ENCODE measurements at places on chromosomes 11 and 22.

DNA sequence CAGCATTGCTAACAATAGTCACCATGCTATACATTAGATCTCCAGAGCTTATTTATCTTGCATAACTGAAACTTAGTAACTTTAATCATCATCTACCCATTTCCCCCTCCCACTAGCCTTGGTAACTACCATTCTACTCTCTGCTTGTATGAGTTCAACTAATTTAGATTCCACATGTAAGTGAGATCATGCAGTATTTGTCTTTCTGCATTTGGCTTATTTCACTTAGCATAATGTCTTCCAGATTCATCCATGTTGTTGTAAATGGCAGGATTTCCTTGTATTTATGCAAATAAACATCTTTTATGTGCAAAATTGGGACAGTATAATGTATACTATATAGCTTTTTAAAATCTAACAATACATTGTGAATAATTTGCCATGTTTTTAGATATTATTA is 66.0 kb upstream of the ZBED5 start:
- DNase-seq = no peak

- DNase-seq = no peak
Observed at GRCh38 chr11:71251151-71251721, 1.1 kb downstream of the SHANK2 start.

- DNase-seq = no peak
Observed at GRCh38 chr11:124736736-124737135, 3.0 kb upstream of the NRGN start.

DNA sequence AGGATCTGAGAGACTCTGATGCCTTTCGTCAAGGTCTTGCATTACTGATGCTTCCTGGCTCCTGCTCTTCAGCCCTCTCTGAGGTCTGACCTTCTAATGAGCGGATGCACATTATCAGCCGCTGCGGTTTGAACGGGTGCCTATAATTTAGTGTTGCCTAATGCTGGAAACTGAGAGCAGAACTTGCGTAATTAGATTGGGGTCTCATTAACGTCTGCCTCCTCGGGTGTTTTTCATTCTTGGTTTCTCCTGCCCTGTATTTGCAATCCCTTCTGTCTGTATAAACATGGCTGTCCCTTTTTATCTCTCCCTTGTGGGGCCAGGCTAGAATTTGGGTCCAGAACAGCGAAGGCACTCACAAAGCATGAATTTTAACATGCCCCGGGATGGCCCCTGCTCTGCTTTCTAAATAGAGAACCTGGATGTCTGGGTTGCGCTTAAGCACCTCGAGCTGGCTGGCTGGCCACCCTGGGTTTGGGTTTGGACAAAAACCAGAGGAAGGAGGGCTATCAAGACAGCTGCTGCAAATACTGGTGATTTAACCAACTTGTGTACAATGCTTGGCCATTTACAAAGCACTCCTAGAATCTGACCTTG is 118.6 kb downstream of the TIMP3 start:
- no peak for DNase-seq

DNA sequence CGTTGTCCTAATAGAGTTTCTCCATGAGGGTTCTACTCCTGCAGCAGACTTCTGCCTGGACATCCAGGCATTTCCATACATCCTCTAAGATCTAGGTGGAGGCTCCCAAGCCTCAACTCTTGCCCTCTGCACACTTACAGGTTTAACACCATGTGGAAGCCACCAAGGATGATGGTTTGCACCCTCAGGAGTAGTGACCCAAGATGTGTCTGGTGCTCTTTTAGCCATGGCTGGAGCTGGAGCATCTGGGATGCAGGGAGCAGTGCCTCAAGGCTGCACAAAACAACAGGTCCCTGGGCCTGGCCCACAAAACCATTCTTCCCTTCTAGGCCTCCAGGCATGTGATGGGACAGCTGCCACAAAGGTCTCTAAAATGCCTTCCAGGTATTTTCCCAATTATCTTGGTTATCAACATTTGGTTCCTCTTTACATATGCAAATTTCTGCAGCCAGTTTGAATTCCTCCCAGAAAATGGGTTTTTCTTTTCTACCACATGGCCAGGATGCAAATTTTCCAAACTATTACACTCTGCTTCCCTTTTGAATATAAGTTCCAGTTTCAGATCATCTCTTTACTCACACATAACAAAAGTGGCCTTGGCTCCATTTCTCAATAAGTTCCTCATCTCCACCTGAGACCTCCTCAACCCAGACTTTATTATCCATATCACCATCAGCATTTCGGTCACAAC is 69.5 kb upstream of the GNAZ start:
- DNase-seq = no peak

Data from progenitor cell of endocrine pancreas (in vitro differentiated cells).